ENCODE measurements at places on chromosomes 7 and 10. TPM values are rescaled to one million over a fixed set of nuclear protein-coding genes. Genes with fewer than 3 reads are reported as not detected.

GRCh38 chr10:120979435-120980278 lies 128.5 kb downstream of the WDR11 start:
- H3K27me3 ChIP-seq: no peaks in the 10 kb centered on the region
- H3K4me1 ChIP-seq: no peaks in the 10 kb centered on the region
- no peak overlapping the region for H3K27ac ChIP-seq
- H3K36me3 ChIP-seq: no peaks in the 10 kb centered on the region

GRCh38 chr7:130844811-130845580 lies 111.0 kb upstream of the KLF14 start:
- no peak for DNase-seq
- H3K4me1 ChIP-seq: no peaks in the 10 kb centered on the region
- no peaks in the 10 kb centered on the region for H3K36me3 ChIP-seq
- no peak overlapping the region for H3K27ac ChIP-seq
- H3K27me3 ChIP-seq: no peaks in the 10 kb centered on the region

Gene CAMK2B
- total RNA-seq: 2.4 TPM

- no peak overlapping the region for H3K27ac ChIP-seq
- H3K4me1 ChIP-seq: no peaks in the 10 kb centered on the region
- no peak for DNase-seq
- peaks cover 3% of the 10 kb centered on the region for H3K36me3 ChIP-seq
Observed at GRCh38 chr7:5755704-5756504, 25.6 kb downstream of the RNF216 start.

- H3K4me3 ChIP-seq: no peak overlapping the region
- no peaks in the 10 kb centered on the region for H3K36me3 ChIP-seq
- H3K4me1 ChIP-seq: no peaks in the 10 kb centered on the region
- H3K27ac ChIP-seq: no peak overlapping the region
Observed at GRCh38 chr10:69715156-69715898, 85.3 kb downstream of the FAM241B start.

Gene ZNF727
- 5.6 TPM for total RNA-seq
